ENCODE measurements at places on chromosomes 12 and 14.
A peak's percentile ranks its signal among the peaks of the same experiment; 100 is the strongest.

DNA sequence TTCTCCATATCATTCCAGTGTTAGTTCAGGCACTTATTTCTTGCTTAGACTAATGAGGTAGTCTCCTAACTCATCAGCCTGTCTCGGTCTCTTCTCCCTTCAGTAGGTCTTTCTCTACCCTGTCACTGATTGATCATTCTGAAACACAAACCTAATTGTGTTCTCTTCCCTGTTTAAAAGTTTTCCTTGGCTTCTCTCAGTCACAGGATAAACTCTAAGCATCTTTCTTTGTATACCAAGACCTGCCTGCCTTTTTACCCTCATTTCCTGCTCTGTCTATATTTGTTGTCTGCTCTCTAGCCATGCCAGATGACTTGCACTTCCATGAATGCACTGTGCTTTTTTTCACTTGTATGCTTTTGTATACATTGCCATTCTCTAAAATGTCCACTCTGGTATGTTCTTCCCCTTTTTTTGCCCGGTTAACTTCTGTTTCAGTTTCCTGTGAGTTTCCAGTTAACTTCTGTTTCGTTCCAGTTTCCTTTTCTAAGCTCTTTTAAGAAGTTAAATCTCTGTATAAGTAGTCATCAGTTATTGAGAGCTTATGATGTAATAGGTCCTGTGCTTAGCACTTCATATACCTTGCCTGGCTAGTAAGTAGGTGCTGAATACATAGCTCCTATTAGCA lies 12.8 kb downstream of the DIP2B start:
- no peak for DNase-seq

- DNase-seq = peak; percentile 38
Measured at GRCh38 chr12:65740873-65741600, 83.2 kb upstream of the HMGA2 start.

DNA sequence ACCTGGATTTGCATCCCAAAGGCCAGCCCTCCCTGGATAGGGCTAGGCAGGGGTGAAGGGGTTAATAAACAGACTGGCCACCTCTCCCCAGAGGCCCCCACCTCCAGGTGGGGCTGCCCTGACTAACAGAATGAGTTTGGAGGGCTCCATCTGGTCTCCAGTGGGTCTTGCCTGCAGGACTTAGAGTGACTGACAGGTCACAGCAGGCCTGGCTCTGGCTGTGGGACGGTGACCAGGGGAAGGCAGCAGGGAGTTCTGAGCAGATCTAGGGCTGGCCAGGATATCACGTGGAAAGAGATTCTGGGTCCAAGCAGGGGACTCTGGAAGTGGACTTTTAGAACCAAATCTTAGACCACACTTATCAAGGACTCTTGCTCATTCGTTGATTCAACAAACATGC lies 40.9 kb upstream of the LHX5 start:
- DNase-seq = no peak

- no peak for DNase-seq
Measured at GRCh38 chr12:34398706-34399630, 376.7 kb downstream of the ALG10 start.
